Breast epithelium (tissue), 4 donors: ENCODE measurements at places on chromosomes 2 and 18. TPM values are rescaled to one million over a fixed set of nuclear protein-coding genes. Genes with fewer than 3 reads are reported as not detected.

RUFY4 gene
- total RNA-seq, result 2.8 TPM

FAP gene
- total RNA-seq, result 22.4 TPM

LRRC30 gene
- total RNA-seq, result not detected

ALLC gene
- not detected for total RNA-seq

TYW5 gene
- 12.9 TPM for total RNA-seq

RBM44 gene
- total RNA-seq, result 2.5 TPM

UGT1A5 gene
- total RNA-seq, result not detected

DNA sequence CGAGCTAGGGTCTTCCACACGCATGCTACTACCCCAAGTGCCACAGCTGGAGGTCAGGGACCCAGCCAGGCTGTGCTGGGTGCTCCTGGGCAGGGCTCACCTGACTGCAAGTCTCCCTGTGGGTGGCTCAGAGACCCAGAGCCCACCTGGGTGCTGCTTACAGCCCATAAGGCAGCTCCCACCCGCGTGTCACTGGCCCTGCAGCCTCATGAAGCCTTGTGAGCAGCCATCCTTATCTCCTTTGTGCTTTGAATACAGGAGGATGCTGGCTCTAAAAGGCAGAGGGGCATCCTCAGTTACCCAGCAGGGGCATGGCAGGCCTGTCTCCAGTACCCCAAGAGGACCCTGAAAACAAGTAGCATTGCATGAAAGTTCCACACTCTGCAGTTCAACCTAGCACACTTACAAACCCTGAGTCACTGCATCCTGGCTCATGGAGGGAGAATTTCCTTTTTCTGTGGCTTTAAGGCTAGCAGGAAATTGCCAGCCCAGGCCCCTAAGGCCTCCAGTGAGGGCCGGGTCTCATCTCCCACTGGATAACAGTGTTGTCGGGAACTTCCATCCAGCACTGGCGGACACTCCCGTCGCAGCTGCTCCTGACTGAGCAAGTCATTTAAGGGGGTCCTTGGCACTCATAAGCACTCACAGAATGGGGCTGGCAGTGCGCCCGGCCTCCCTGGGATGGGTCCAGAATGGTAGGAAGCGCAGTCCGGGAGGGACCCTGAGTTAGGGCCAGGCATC lies 137.1 kb downstream of the RPIA start:
- H3K27ac ChIP-seq, result peak overlapping the region; percentile 74
- no peaks in the 10 kb centered on the region for H3K27me3 ChIP-seq
- no peaks in the 10 kb centered on the region for H3K36me3 ChIP-seq
- no peak overlapping the region for H3K4me3 ChIP-seq
- DNase-seq, result no peak

GRCh38 chr2:223465793-223466192 lies 136.4 kb downstream of the SCG2 start:
- H3K27ac ChIP-seq, result no peak overlapping the region
- no peaks in the 10 kb centered on the region for H3K27me3 ChIP-seq
- DNase-seq, result peak; percentile 83
- H3K4me1 ChIP-seq, result no peaks in the 10 kb centered on the region

- H3K4me3 ChIP-seq, result no peak overlapping the region
- no peak for DNase-seq
- no peaks in the 10 kb centered on the region for H3K4me1 ChIP-seq
- no peak overlapping the region for H3K27ac ChIP-seq
Measured at GRCh38 chr18:10374636-10375293, 79.7 kb upstream of the APCDD1 start.

GRCh38 chr2:17272652-17273525 lies 245.4 kb downstream of the RAD51AP2 start:
- H3K27me3 ChIP-seq, result no peaks in the 10 kb centered on the region
- H3K27ac ChIP-seq, result no peak overlapping the region
- no peaks in the 10 kb centered on the region for H3K4me1 ChIP-seq
- no peak overlapping the region for H3K4me3 ChIP-seq

- no peaks in the 10 kb centered on the region for H3K36me3 ChIP-seq
- H3K4me3 ChIP-seq, result no peak overlapping the region
- no peak overlapping the region for H3K27ac ChIP-seq
- H3K27me3 ChIP-seq, result no peaks in the 10 kb centered on the region
- H3K4me1 ChIP-seq, result no peaks in the 10 kb centered on the region
Measured at GRCh38 chr2:227805578-227805977, 8.1 kb upstream of the CCL20 start.

DNA sequence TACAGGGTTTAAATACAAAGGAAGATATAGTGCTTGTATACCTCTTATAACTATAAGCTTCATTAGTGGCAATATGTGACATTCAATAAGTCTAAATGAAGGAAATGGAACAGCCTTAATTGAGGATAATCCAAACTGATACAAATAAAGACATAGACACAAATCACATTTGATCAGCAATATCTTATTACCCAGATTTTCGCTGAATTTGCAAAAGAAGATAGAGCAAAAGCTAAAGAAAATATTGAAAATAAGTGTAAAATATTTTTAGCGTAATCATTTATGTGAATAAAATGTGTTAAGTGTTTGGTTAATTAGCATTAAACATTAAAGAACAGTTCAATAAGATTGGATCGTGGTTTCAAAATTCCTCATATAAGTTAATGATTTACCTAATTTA lies 51.2 kb downstream of the CCDC148 start:
- H3K36me3 ChIP-seq, result no peaks in the 10 kb centered on the region
- no peaks in the 10 kb centered on the region for H3K4me1 ChIP-seq
- DNase-seq, result no peak
- no peaks in the 10 kb centered on the region for H3K27me3 ChIP-seq
- no peak overlapping the region for H3K27ac ChIP-seq
- H3K4me3 ChIP-seq, result no peak overlapping the region

DNA sequence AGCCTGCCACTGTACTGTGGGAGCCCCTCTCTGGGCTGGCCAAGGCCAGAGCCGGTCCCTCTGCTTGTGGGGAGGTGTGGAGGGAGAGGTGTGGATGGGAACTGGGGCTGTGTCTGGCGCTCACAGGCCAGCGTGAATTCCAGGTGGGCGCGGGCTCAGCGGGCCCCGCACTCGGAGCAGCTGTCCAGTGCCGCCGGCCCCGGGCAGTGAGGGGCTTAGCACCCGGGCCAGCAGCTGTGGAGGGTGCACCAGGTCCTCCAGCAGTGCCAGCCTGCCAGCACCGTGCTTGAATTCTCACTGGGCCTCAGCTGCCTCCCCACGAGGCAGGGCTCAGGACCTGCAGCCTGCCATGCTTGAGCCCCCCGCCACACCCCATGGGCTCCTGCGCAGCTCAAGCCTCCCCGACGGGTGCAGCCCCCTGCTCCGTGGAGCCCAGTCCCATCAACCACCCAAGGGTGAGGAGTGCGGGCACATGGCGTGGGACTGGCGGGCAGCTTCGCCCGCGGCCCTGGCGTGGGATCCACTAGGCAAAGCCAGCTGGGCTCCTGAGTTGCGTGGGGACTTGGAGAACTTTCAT lies 69.5 kb upstream of the ABCA12 start:
- no peaks in the 10 kb centered on the region for H3K36me3 ChIP-seq
- H3K4me1 ChIP-seq, result no peaks in the 10 kb centered on the region
- no peak for DNase-seq
- H3K4me3 ChIP-seq, result no peak overlapping the region

- no peak for DNase-seq
- H3K4me1 ChIP-seq, result no peaks in the 10 kb centered on the region
- H3K4me3 ChIP-seq, result peak overlapping the region; percentile 63
- no peaks in the 10 kb centered on the region for H3K27me3 ChIP-seq
Measured at GRCh38 chr2:183079139-183079775, 710 bp downstream of the DUSP19 start.

DNA sequence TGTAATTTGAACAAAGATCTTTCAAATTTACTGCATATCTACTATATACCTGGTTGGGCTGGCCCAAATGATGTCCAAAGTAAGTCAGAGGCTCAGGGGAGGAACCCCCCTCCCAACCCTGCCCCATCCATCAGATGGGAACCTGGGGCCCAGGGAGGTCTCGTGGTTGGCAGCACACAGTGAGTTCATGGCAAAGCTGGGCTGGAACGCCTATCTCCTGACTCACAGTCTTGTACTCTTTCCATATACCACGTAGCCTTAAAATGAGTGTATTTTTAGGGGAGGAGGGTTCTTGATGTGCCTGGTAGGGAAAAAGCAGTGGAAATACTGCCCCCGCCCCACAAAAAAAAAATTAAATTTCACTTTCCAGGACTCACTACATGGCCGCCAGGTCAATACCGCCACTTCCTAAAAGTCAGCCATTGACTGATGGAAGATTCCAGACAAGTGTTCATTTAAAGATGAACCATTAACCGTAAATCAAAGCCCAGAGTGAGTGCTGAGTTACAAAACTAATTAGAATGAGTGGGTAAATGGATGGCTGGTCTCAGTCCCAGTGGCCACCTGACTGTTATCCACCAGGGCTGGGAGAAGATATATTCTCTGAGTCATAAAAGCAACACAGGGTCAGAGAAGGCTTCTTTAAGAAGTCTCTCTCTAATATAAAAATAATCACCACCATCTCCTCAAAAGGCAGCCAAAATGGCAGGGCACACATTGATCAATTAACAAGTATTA lies 80.5 kb downstream of the ZBTB7C start:
- no peaks in the 10 kb centered on the region for H3K36me3 ChIP-seq
- peaks cover 4% of the 10 kb centered on the region for H3K4me1 ChIP-seq
- no peak overlapping the region for H3K27ac ChIP-seq
- DNase-seq, result no peak

GRCh38 chr18:74898965-74899364 lies 301.3 kb downstream of the ZNF407 start:
- no peaks in the 10 kb centered on the region for H3K36me3 ChIP-seq
- no peak for DNase-seq
- H3K27ac ChIP-seq, result peak overlapping the region; percentile 29

GRCh38 chr2:227320305-227321094 lies 4.6 kb upstream of the MFF start:
- H3K4me3 ChIP-seq, result no peak overlapping the region
- H3K27ac ChIP-seq, result no peak overlapping the region
- no peaks in the 10 kb centered on the region for H3K4me1 ChIP-seq

DNA sequence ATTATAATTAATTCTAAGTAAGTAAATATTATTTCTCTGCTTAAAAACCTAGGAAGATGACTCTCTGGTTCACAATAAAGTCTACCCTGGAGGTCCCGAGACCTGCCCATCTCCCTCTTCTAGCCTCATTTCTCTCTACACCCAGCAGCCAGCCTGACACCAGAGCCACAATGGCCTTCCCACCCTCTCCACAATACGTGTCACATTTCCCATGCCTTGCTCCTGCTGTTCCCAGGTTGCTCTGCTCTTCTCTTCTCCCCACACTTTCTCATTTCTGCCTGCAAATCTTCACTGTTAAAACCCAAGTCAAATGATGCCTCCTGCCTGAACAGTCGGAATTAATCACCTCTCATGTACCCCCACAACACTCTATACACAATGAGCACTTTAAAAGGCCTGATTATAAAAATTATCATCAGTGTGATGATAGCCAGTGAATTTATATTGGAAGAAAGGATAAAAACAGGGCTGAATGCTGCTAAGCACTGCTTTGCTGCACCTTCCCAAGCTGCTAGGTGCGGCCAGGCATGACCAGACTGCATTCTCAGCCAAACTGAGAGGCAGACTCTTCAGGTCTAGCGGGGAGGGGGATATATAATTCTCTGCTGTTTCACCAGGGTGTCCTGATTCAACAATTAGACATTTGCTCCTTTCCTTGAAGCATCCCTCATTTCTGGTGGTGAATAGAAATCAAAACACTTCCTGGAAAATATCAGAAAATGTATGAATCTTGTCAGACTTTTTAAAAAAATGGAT lies 160.6 kb downstream of the DTNA start:
- DNase-seq, result no peak
- no peaks in the 10 kb centered on the region for H3K27me3 ChIP-seq
- no peak overlapping the region for H3K27ac ChIP-seq
- H3K4me3 ChIP-seq, result no peak overlapping the region
- H3K4me1 ChIP-seq, result no peaks in the 10 kb centered on the region

- H3K4me1 ChIP-seq, result no peaks in the 10 kb centered on the region
- no peak overlapping the region for H3K4me3 ChIP-seq
- peaks cover 3% of the 10 kb centered on the region for H3K27me3 ChIP-seq
- H3K27ac ChIP-seq, result no peak overlapping the region
- DNase-seq, result no peak
Measured at GRCh38 chr2:44016282-44016681, 20.5 kb upstream of the LRPPRC start.

GRCh38 chr2:208929139-208929864 lies 494.5 kb upstream of the MAP2 start:
- no peaks in the 10 kb centered on the region for H3K27me3 ChIP-seq
- H3K36me3 ChIP-seq, result no peaks in the 10 kb centered on the region
- no peak overlapping the region for H3K4me3 ChIP-seq
- no peak overlapping the region for H3K27ac ChIP-seq
- no peaks in the 10 kb centered on the region for H3K4me1 ChIP-seq
- DNase-seq, result no peak

GRCh38 chr2:128531856-128532255 lies 213.2 kb upstream of the HS6ST1 start:
- no peaks in the 10 kb centered on the region for H3K27me3 ChIP-seq
- no peaks in the 10 kb centered on the region for H3K36me3 ChIP-seq
- H3K27ac ChIP-seq, result no peak overlapping the region

GRCh38 chr18:69871363-69871762 lies 76.3 kb downstream of the CD226 start:
- no peak for DNase-seq
- H3K27me3 ChIP-seq, result no peaks in the 10 kb centered on the region
- no peak overlapping the region for H3K27ac ChIP-seq
- no peaks in the 10 kb centered on the region for H3K4me1 ChIP-seq

GRCh38 chr2:181810823-181811695 lies 80.5 kb upstream of the ITPRID2 start:
- H3K27ac ChIP-seq, result peak overlapping the region; percentile 52
- H3K4me3 ChIP-seq, result no peak overlapping the region
- no peak for DNase-seq
- H3K4me1 ChIP-seq, result no peaks in the 10 kb centered on the region
- no peaks in the 10 kb centered on the region for H3K27me3 ChIP-seq

GRCh38 chr2:173749315-173749714 lies 215.9 kb downstream of the SP3 start:
- no peaks in the 10 kb centered on the region for H3K4me1 ChIP-seq
- H3K27ac ChIP-seq, result no peak overlapping the region
- no peak for DNase-seq
- H3K4me3 ChIP-seq, result no peak overlapping the region

DNA sequence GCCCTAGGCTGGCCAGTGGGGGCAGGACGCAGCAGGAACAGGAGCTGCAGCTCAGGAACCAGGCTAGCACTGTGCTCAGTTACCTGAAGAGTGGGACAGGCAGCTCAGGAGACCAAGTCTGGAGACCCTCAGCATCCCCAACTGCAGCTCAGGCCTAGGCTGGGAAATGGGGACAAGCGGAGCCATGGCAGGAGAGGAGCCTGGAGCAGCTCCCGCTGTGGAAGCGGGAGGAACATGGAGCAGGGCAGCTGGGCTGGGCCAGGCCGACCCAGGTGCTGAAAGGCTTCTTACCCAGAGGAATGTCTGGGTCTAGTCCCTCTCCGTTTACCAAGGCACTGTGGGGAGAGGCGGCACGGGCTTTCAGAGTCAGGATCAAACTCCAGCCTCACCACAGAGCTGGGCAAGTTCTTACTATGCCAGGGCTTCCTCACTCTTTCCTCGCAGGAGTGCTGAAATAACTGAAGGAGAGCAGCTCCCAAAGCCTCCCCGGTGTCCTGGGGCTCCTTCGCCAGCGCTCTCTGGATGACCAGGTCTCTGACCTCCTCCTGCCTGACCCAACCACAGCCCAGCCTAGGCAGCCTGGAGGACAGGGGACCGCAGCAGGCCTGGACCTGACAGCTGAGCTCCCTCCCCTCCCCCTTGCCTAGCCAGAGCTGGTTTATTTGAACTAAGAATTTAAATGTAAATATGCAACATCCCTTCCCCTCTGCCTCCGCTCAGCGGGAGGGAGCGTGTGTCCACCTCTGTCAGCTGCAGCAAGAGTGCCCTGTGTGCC lies 247.8 kb upstream of the SIX2 start:
- no peak for DNase-seq
- no peak overlapping the region for H3K4me3 ChIP-seq
- no peaks in the 10 kb centered on the region for H3K36me3 ChIP-seq
- no peak overlapping the region for H3K27ac ChIP-seq
- no peaks in the 10 kb centered on the region for H3K4me1 ChIP-seq
